ENCODE measurements at places on chromosomes 3 and 15.
A peak's percentile ranks its signal among the peaks of the same experiment; 100 is the strongest.

DNA sequence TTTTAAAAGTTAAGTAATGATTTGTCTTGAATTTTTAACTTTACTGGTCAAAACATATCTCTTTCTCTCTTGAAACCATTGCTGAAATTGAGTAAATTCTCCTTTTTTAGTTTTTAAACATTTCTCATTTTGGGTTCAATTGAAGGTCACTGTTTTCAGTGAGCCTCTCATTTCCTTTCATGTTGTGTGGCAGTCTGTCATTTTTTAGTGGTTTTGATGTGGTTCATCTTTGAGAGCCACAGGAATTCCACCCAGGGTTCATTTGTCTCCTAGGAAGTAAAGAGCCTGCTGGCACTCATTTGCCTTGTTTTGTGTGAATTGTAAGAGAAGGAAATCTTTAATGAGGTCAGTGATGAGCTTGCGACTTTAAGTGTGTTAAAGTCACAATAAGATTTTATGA, 10.4 kb downstream of the CLDN11 start:
- no peak for DNase-seq

GRCh38 chr3:5456199-5456598, 268.7 kb downstream of the EDEM1 start:
- DNase-seq = no peak

- peak; percentile 16 for DNase-seq
These were observed 39.4 kb upstream of the FRMD4B start for GRCh38 chr3:69425249-69425648.

GRCh38 chr3:111392894-111393398, 149.1 kb upstream of the CD96 start:
- no peak for DNase-seq

DNA sequence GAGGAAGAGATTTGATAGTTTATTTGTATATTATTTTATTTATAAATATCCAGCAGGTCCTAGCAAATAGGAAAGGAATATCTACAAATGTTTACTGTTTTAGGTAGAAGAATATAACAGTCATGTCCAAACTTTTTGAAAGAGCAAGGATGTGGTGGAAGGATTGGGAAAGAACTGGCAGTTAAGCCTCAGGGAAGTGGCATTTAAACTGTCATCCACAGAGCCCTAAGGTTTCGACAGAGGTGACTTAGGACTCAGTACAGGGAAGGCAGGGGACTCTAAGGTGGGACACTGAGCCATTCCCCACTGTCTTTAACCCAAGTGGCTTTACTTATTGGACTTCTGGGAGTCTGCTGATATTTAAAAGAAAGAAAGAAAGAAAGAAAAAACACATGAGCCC, 11.8 kb upstream of the TMEM87A start:
- peak; percentile 53 for DNase-seq

DNA sequence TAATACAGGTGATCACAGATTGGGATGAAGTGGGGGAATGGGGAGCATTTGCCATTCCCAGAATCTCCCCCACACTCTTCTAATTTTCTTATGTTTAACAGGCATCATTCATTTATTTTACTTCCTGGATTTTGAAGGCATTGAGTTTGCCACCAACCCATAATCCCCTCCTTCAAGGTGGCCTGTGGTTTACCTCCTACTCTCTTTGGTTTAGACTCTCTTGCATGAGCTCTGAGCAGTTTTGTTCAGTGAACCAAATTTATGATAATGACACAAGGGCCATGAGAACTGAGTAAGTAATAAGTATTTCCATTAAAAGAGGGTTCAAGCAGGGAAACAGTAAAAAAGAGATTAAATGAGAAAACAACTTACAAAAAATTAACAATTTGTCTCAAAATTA, 703.1 kb upstream of the CFAP20DC start:
- DNase-seq = no peak

GRCh38 chr15:31280046-31280830, 46.4 kb upstream of the KLF13 start:
- DNase-seq = no peak

DNA sequence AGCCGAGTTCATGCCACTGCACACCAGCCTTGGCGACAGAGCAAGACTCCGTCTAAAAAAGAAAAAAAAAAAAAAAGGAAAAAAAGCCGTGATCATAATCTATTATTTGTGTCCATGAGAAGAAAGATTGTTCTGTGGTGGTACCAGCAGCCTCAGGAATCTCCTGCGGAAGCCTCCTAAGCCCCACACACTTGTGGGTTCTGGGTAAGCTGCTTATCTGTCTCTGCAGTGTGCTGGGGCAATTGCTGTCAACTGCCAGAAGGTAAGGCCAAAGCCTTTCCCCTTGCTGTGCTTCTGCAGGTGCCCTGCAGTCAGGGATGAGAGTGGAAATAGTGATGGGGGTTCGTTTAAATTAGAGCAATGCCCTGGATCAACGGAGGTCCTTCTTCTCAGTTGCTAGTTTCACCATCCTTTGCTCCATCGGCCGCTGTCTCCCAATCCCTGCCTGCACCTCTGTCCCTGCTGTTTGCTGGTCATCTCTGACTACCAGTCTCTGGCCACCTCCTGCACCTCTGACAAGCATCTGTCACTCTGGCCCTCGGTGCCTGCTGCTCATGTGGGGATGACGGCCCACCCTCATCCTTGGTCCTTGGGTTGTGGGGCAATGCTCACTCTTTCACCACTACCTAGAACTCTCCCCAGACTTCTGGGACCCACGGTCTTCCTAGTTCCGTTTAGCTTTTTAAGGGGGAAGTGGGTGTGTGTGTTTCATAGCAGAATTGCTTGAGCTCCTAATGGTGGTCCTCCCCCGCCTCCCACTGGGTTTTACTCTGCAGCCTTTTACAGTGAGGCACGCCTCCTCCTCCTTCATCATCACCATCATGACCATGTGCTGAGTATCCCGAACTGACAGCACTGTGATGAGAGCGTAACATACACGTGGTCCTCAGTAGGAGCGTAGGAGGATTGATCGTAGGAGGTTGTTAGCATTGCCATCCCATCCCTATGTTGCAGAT, 25.5 kb downstream of the CHRD start:
- no peak for DNase-seq

GRCh38 chr3:10357592-10358308, 36.8 kb upstream of the SEC13 start:
- peak; percentile 90 for DNase-seq

GRCh38 chr3:7188551-7188950, 327.6 kb downstream of the GRM7 start:
- DNase-seq = no peak

DNA sequence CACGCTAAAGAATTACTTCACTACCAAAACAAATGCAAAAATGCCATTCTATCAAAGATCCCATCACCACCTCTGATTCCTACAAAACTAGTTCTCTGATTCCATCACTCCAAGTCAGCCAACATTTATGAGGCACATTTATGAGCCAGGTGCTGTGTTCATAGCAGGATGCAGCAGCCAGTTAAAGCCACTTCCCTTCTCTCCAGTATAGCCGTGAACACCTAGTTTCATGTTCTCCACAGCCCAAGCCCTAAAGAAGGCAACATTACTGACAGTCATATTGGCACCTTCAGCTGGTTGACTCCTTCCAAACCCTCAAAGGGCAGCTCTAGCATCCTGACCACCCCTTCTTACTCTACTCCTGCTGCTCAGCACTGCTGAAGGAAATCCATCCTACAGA, 36.4 kb downstream of the RYK start:
- DNase-seq = no peak

- DNase-seq = no peak
These were observed 38.6 kb upstream of the SPSB4 start for GRCh38 chr3:141012571-141012970.

GRCh38 chr15:83854321-83854720, 200.4 kb downstream of the ADAMTSL3 start:
- no peak for DNase-seq

- no peak for DNase-seq
These were observed 4.2 kb downstream of the B3GALNT1 start for GRCh38 chr3:161100994-161101393.

DNA sequence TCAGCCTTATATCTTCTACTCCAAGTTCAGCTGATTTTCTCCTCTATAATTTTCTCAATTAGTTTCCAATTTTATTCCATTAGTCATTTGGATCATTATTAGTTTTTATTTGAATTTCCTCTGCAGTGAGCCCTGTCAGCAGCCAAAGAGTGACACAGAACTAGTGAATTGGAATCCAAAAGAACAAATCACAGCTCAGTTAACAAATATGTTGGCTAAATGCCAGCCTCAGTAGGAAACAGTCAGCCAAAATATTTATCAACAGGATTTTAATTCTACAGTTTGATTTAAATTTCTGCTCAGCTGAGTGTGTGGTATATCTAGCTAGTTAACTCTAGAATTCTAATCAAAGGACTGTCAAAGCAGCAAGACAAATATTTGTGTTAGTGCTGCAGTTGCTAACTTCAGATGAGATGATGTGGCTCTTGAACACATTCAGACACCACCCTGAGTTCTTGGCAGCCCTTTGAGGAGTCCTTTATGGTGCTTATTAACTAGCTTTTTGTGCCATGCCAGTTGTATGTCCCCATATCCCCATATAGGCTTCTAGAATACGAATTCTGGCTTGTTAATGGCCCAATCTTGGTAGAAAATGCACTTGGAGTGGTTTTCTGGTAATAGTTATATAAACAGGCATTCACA, 194.5 kb downstream of the CPNE4 start:
- no peak for DNase-seq

DNA sequence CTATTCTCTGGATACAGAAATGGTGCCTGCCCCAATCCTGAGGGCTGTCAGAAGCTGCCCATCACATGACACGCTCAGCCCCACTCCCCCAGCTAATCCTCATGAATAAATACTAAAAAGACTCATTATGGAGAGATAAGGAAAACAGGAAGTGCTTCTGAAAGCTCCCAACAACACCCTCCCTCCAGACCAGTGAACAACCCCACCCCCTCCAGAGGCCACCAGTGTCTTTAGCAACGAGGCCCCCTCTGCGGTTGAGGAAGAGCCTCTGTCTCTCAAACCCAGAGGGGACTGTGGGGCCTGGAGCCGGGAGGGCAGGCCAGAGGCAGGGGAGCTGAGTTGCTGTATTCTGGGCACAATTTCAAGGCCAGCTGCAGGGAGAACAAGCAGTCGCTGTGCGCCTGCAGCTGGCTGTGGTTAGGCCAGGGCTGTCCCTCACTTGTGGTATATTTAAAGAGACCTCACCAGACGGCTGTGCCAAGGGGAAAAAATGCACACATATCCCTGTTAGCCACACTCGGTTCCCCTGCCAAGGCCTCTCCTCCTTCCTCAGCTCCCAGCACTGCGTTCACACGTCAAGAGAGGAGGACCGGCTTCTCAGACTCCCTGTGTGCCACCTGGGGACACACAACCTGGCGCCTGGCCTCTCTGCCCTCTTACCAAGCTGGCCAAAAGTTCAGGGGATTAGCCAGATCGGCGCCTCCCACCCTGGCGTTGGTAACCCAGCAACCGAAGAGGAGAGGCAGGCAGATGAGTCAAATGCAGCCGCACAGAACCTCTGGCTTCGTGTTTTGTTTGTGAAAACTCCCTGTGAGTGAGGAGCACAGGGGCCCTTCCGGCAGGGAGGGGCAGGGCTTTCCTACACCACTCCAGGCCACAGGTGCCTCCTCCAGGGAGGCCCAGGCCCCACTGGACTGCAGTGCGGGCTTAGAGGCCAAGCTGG, 101.2 kb upstream of the ETV5 start:
- peak; percentile 40 for DNase-seq

DNA sequence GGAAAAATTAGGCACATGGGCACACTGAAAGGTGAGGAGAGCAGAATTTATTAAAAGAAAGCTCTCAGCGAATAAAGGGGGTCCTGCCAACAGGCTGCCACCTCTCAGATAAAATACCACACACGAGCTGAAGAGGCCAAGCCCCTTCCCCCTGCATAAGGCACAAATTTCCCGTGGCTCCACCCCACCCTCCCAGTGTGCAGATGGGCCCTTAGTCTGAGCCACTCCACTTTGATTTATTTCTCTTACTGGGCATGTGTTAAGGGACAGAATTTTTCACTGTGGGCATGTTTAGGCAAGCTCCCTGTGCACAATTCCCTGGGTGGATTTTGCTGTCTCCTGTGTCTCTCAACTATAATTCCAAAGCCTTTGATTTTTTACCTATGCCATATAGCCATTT, 409.8 kb downstream of the TBL1XR1 start:
- no peak for DNase-seq

DNA sequence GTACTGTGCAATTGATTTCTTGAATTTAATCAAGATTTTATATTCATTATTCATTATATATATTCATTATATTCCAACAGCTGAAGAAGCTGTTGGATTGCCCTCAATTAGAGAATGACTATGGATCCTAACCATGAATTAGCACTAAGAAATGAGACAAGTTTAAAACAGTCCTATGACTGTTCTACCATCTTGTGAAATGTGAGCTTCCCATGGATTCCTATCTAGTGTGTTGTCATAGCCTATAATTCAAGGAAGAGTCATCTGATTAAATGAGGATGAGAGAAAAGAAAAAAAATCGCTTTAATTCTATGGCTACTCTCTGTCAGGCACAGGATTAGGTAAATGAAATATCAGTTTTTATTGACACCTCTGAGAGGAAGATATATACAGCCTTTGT, 696.6 kb upstream of the NAALADL2 start:
- DNase-seq = peak; percentile 6

GRCh38 chr3:133573054-133573628, 345 bp upstream of the CDV3 start:
- DNase-seq = peak; percentile 100

GRCh38 chr15:29800491-29801366, 21.5 kb downstream of the TJP1 start:
- no peak for DNase-seq

DNA sequence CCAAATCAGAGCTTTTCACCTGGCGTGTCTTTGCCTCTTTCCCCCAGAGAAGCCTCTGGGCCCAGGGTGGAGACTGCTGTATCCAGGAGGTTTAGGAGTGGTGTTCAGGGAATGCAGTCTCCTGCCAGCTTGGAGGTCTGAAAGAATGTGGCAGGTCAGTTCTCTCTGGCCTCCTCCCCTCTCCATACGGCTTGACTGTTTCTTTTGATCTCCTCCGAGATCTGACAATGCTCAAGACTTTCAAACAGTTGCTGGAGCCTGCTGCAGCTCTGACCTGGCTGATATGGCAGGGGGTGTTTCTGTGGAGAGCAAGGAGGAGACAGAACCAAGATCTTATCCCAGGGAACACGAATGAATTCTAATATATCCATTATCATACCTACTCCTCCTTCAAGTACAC, 24.7 kb upstream of the TM4SF4 start:
- no peak for DNase-seq

GRCh38 chr3:105528955-105529354, 162.2 kb downstream of the ALCAM start:
- DNase-seq = no peak

GRCh38 chr15:68821841-68822381, 1.2 kb upstream of the ANP32A start:
- no peak for DNase-seq

- DNase-seq = no peak
These were observed 831 bp downstream of the IFT57 start for GRCh38 chr3:108221393-108221792.
